ENCODE measurements at places on chromosomes 12 and 14. TPM values are rescaled to one million over a fixed set of nuclear protein-coding genes. Genes with fewer than 3 reads are reported as not detected.

BHLHE41 gene
- 8.1 TPM for total RNA-seq

SVOP gene
- not detected for total RNA-seq

SART3 gene
- total RNA-seq: 44.8 TPM

CPSF2 gene
- total RNA-seq: 97.7 TPM

CYP46A1 gene
- not detected for total RNA-seq

SYT1 gene
- total RNA-seq: 5.5 TPM

IFNG gene
- total RNA-seq: not detected

KRT6C gene
- not detected for total RNA-seq

KRT5 gene
- total RNA-seq: not detected

WSCD2 gene
- 3.2 TPM for total RNA-seq

GALNT8 gene
- total RNA-seq: 0.04 TPM

BDKRB1 gene
- total RNA-seq: 0.19 TPM

KRT6A gene
- not detected for total RNA-seq

RESF1 gene
- total RNA-seq: 14.3 TPM

OR4E2 gene
- total RNA-seq: not detected

ATG2B gene
- total RNA-seq: 5.6 TPM

KITLG gene
- total RNA-seq: 13.0 TPM

KLRC2 gene
- total RNA-seq: not detected

Measured in H4 (cell line).